Hippocampal formation (tissue), 2 donors: ENCODE measurements at places on chromosomes 4 and X.

- peak; percentile 10 for DNase-seq
These were observed 477 bp downstream of the KLHL13 start for GRCh38 chrX:118115953-118116712.

DNA sequence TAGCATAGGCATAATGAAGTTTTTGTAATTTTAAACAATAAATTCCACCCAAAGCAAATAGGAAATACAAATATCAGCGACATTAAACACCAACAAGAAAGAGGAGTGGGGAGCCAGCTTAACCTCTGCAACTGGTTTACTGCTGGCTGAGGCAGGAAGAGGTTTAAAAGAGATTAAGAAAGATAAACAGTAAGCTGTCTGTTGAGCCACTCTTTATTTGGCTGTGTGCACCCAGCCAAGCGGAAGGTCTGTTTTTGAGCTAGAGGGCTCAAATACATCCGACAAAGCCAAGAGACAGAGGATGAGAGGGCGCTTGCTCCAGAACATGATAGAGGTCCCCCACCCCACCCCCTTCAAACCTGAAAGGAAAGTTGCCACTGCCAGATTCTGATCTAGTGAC is 191.4 kb downstream of the MGST2 start:
- DNase-seq, result no peak

GRCh38 chr4:78811034-78811433 is 34.9 kb downstream of the BMP2K start:
- no peak for DNase-seq

DNA sequence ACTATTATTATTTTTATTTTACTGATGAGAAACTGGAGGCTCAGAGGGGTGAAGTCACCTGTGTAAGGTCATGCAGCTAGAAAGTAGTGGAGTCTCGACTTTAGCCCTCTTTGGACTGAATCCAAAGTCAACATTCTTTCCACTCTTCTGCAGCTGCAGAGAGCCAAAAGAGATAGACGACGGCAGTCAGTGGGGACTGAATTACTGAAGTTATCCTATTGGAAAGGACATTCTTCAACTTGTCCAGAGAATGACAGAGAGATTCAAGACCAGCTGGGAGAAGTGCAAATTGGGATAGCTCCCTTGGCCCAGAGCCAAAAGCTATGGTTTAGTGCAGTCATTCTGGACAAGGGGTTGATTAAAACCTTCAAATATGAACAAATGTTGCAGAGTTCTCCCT is 42.5 kb downstream of the VGLL1 start:
- DNase-seq, result no peak

- DNase-seq, result no peak
These were observed 311.6 kb downstream of the FAM133A start for GRCh38 chrX:93985344-93986307.

DNA sequence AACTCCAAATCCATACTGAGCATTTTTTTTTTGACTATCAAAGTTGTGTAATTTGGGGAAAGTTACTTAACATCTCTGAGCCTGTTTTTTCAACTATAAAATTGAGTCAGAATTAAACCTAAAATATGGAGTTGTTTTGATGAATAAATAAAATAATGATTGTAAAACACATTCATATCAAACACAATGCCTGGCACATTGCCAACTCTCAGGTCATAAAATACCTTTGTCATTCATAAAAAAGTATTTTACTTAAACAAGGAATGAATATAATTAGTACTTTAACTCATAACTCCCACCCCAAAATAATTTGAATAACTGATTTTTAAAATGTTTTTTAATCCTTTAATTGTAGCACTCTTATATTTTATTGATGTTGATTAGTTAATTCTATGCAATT is 3.8 kb upstream of the GPR174 start:
- no peak for DNase-seq

DNA sequence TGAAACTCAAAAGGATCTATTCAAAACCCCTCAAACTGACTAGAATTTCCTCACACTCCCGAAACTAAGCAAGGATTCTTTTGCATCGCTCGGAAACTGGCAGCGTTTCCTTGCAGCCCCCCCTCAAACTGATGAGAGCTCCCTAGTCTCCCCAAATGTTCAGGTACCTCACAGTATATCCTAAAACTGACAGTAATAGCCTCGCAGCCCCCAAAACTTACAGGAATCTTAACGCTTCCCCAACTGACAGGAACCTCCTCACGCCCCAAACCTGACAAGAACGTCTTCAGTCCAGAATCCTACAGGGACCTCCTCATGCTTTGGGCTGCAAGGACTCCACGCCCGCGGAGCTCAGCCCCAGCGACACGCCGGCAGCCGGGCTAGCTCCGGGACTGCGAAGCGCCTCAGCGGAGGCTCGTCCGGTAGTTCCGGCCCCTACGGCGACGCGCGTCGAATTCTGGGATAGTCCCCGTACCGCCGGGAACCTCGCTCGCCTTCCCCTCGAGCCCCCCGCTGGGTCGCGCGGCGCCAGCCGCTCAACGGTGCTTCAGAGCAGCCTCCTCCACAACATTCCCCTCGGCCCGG is 640 bp downstream of the PHF8 start:
- no peak for DNase-seq

DNA sequence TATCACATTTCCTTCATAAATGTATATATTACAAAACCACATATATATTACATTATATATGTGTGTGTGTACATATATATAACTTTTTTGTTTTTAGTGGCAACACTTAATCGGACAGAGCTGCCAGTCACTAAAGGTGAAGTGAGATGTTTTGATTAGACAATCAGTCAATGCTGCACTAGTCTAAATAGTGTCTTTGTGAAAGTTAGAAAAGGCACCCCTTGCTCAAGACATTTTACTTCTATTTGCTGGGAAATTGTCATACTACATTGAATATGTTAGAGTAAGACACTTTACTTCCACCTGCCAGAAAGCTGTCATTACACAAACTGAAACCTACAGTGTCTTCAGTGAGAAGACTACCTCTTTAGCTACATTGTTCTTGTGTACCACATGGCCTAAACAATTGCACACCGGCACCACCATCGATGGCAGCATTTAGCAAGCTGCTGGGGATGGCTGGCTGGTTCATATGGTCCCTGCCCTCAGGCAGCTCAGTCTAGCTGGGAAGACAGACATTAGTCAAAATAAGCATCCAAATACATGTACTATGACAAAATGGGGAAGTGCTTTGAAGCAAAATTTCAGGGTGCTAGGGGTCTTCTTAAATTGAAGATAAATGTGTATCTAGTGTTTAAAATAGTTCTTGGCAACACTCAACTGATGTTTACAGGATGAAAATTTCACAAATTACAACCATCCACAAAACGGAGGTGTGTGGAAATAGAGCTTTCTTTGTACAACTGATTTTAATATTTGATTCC is 148.1 kb upstream of the GATB start:
- DNase-seq, result no peak

GRCh38 chr4:90889171-90889570 is 762.0 kb downstream of the CCSER1 start:
- no peak for DNase-seq

- DNase-seq, result no peak
These were observed 135.5 kb downstream of the ARHGAP24 start for GRCh38 chr4:85610450-85610849.

- DNase-seq, result no peak
These were observed 553.2 kb upstream of the FAT1 start for GRCh38 chr4:187276736-187277408.

DNA sequence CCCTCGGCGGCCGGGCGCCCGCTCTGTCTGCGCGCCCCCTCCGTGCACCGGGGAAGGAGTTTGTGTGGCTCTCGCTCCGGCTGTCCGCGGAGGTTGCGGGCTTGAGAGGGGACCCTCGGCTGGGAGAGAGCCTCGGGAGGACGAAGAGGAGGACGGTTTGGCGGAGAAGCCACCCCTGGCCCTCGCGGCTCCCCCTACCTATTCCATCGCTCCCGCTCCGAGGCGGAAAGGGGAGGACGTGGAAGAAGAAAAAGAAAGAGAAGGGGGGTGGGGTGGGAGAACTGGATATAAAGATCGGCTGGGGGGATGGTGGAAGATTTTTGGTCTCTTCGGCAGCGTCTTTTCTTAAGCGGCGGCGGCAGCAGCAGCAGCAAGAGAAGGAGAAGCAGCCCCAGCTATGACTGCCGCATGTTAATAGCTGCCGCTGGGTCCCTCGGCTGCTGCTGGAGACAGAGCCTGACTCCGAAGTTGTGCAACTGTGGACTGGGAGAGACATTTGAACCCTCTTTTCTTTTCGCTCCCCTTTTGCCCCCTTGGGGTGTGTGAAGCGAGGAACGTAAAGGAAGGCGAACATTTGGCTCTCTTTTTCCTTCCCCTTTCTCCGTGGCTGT is 895 bp downstream of the ADGRL3 start:
- DNase-seq, result peak; percentile 65

GRCh38 chr4:183798301-183799253 is 106.5 kb upstream of the STOX2 start:
- no peak for DNase-seq

- DNase-seq, result no peak
These were observed 41.8 kb downstream of the PJA1 start for GRCh38 chrX:69123481-69123880.
